A549 treated with Hydrocortisone at 1 μM for 4 hours (cell line): ENCODE measurements at places on chromosomes 2 and 18. TPM values are rescaled to one million over a fixed set of nuclear protein-coding genes. Genes with fewer than 3 reads are reported as not detected.

The IL36RN gene
- total RNA-seq, result 0.14 TPM in 1 of 5 replicates, not detected in the others

The XIRP2 gene
- not detected in 5 replicates for total RNA-seq

The MAPK4 gene
- total RNA-seq, result 0.13 to 0.28 TPM (median 0.18 TPM) in 5 replicates

The LHCGR gene
- total RNA-seq, result not detected in 5 replicates
